ENCODE measurements at places on chromosomes 16 and 17.

- no peak for DNase-seq
Measured at GRCh38 chr17:79532107-79532790, 78.6 kb downstream of the RBFOX3 start.

DNA sequence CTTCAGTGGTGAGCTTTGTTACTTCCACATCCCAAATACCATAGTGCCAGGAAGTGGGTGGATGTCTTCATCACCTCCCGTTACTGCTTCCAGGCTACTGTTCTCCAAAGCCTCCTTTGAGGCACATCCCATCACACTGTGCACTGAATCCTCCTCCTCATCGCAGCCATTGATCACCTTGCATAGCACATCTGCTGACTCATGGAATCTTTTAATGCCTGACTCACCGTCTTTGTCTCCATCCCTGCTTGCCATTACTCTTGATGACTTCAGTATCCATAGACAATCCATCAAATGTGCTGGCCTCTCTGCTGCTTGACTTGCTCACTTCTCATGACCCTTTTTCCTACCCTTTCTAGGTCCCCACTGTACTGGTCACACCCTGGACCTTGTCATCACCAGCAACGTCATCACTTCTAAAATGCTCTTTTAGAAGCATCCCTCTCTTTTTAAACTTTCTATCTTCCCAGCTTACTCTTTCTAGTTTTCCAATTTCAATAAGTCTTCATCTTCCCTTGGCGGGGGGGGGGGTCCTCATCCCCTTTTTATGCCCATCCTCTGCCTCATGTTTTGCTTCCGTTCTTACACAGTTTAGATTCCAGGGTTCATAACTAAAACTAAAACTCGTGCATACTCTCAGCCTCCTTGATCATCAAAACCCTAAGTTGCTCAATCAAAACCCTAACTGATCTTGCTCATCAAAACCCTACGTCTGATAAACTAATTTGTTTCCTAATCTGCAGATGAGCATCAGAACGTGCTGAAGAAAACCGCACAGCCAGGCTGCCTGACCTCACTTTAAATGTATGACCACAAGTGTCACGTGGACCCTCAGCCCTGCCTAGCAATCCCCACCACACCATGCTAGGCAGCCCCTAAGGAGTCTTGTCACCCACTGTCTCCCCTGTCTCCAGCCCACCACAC is 289.7 kb upstream of the ZFHX3 start:
- DNase-seq = no peak

DNA sequence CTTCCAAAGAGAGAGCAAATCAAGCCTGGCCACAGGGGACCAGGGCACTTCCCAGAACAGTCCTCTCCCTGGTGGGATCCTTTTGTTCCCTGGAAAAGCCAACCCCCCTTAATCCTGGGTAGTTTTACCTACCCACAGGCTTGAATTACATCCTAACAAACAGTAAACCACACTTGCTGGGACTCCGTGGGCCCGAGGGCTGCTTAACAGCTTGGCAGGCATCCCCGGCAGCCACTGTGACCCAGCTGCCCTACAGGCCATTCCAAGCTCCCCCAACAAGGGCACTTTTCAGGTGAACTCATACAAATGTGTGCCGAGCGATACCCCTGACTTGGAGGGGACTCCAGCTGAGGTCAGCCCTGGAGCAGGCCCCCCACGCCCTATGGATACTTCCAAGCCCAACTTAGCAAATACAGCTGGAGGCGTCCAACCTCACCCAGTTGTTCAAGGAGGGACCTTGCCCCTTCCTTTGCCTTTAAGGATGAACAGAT is 26.4 kb downstream of the ADCY9 start:
- no peak for DNase-seq

- DNase-seq = no peak
Measured at GRCh38 chr17:36048066-36048465, 16.0 kb upstream of the CCL18 start.

DNA sequence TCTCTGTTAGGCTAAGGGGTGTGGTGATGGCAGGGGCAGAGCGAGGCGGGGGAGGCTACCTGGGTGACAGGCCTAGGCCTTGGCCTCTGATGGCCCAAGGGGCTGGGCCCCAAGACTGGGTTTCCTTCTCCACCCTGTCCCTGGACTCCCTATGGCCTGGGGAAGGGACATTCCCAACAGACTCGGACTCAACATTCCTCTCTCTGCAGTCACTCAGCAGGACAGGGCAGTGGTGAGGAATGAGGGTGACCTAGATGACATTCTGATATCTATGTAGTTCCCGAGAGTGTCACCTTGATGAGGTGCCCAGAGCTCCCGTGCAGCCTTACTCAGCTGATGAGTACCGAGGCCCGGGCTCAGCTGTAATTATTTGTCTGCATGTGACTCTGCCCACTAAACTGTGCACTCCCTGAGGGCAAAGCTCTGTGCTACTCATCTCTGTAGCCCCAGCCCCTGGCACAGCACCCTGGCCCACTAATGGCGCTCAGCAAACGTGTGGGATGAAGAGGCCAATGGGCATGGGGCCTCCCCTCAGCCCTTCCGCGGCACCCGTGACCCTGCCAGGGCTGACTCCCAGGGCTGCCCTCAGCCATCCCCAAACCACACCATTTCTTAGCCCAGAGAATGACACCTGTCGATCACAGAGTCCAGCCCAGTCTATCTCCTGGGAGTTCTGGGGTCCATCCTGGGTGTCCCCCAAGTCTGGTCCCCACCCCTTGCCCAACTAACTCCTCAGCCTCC is 2.2 kb downstream of the PLCD3 start:
- no peak for DNase-seq

DNA sequence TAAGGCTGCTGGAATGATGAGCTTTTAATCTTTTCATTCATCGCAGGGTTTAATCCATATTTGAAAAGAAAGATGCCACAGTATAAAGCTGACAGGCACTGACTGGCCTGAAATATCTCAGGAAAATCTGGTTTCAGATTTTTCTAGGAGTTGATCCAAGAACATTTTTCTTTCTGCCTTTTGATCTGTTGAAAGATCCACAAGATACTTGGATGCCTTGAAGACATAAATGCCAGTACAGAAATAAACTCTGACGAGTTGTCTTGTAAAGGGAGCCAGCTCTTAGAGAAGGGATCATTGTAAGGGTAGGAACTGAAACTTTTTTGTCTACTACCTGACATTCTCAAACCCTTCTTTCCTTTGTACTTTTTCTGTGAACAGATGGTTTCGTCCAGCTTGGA is 25.4 kb upstream of the KRT20 start:
- peak; percentile 48 for DNase-seq

- no peak for DNase-seq
Measured at GRCh38 chr17:74603037-74603635, 11.1 kb upstream of the CD300LD start.

DNA sequence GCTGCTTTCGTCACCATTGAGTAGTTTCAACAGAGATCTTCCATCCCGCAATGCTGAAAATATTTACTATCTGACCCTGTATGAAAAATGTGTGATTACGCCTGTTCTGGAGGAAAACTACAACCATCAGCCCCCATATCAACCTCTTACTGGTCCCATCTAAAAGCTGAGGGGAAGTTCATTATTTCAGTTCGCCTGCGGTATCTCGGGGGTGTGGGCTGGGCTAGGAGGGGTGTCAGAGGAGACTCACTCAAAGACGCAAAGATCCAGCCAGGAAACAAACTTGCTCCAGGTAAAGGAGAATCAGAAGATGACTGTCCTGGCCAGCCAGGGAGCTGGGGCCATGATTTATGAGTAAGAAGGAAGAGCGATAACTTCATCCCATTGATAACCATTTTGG is 13.7 kb downstream of the CACNG1 start:
- DNase-seq = no peak

GRCh38 chr16:48413272-48413671 is 28.1 kb upstream of the SIAH1 start:
- no peak for DNase-seq

- no peak for DNase-seq
Measured at GRCh38 chr17:34883106-34884000, 77.9 kb downstream of the CCT6B start.

DNA sequence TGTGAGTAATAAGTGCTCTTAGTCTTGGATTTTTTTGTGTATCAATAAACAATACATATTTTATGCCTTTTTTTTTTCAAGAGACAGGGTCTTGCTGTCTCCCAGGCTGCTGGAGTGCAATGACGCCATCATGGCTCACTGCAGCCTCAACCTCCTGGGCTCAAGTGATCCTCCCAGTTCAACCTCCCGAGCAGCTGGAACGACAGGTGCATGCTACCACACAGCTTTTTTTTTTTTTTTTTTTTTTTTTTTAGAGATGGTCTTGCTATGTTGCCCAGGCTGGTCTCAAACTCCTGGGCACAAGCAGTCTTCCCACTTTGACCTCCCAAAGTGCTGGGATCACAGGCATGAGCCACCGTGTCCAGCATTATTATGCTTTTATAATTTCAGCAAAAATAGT is 13.0 kb downstream of the ACSF2 start:
- DNase-seq = no peak

- no peak for DNase-seq
Measured at GRCh38 chr17:1522626-1523025, 6.2 kb upstream of the INPP5K start.

DNA sequence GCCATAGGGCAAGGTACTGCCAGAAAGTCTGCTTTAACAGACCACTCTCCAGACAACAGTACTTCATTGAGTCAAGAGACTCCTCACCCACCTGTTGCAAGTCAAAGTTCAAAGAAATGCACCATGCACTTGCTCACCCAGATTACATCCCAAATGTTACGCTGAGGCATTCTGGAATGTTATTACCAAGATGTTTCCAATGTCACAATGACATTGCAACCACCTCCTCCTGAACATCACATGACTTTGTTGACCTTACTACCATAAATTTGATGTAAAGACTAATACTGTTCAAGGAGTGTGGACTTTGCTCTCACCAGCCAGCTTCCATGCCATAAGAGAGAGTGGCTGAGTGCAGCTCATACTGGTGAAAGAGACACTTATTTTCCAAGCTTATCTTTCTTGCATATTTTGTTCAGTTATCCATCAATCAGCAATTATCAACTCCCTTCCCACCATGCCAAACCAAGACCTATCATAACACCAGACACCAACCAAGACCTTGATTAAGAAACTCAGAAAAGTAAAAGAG is 58.5 kb upstream of the BCAR1 start:
- DNase-seq = no peak

GRCh38 chr17:61466246-61466645 is 14.0 kb downstream of the TBX4 start:
- no peak for DNase-seq

DNA sequence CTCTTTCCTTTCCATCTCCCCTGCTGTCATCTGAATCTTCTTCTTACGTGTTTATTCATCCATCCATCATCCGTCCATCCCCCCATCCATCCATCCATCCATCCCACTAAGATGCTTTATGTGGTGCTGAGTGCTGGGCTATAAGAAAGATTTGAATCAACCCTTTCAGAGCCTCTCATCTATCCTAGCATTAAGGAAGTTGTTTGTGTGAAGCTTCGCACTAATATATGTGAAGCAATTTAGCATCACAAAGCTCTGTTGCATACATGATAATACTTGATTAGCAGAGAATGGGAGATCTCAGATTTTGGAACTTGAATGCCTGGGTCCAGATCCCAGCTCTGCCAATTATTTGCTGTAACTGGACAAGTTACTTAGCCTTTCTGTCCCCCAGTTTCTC is 255.7 kb downstream of the SHISA9 start:
- no peak for DNase-seq

DNA sequence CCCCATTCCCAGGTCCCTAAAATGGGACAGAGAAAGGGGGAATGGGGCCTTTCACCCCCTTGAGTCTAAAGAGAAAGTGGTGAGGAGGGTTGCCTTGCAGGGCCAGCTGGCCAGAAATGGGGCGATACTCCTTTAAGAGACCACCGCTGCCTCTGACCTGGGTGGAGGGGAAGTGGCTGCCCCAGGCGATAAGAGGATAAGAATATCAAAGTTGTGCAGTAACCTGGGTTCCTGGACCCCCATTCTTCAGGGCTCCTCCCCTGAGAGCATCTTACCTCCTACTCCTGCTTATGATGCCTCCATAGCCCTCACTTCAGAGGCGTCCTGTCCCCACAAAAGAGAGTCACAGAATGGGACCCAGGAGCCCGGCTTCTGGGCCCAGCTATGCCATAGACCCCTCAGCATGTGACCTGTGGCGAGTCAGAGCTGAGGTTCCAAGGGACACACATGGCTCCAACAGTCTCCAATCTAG is 5.2 kb upstream of the TSPOAP1 start:
- DNase-seq = no peak

GRCh38 chr17:69773081-69773480 is 301.9 kb upstream of the KCNJ16 start:
- peak; percentile 70 for DNase-seq

- DNase-seq = no peak
Measured at GRCh38 chr16:47377154-47377553, 83.7 kb downstream of the ITFG1 start.

DNA sequence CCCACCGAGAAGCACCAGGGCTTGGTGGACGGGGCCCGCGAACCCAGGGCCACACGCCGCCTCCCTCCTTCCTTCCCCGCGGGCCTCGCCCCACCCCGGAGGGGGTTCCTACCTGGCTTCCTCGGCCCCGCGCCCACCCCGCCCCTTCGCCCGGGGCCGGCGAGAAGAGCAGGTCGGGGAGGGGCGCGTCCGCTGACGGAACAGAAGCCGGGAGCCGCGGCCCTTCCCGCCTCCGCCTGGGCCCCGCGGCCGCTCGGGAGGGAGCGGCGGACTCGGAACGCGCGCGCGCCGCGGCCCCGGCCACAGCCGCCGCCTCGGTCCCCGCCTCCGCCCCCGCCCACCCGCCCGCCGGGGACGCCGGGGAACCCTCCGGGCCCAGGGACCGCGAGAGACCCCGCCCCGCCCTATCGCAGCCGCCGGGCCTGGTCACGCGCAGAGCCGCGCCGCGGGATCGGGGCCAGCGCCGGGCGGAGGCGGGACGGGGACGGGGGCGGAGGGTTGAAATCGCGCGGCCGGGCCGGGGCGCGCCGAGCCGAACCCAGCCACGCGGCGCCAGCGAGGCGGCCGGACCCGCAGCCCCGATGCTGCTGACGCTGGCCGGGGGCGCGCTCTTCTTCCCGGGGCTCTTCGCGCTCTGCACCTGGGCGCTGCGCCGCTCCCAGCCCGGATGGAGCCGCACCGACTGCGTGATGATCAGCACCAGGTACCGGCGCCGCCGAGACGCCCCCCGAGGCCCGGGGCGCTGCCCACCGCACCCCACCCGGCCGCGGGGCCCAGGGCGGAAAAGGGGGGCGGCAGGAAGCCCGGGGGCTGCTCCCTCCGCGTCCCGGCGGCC is at the start of gene TLCD3A:
TLCD3A (plus strand) TSS at position 530 of the 835 bp plus-strand sequence; CDS start at position 582, 52 bp downstream.
- peak; percentile 74 for DNase-seq

DNA sequence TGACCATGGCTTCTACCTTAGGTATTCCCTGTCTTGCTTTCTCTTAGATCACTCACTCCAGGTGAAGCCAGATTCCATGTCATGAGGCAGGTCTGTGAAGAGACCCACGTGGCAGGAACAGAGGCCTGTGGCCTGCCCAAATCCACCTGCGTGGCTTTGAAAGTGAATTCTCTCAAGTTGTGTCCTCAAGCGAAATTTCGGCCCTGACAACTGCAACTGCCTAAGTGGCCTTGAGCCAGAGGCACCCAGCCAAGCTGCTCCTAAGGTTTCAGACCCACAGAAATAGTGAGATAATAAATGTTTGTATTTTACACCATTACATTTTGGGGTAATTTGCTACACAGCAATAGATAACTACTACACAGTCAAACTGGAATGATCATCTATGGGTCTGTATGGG is 497.9 kb downstream of the XYLT1 start:
- no peak for DNase-seq

GRCh38 chr16:10312008-10312407 is 73.9 kb upstream of the ATF7IP2 start:
- DNase-seq = no peak
